Skin of body (tissue), 3 donors: ENCODE measurements at places on chromosomes 12 and 14. TPM values are rescaled to one million over a fixed set of nuclear protein-coding genes. Genes with fewer than 3 reads are reported as not detected.

GRCh38 chr14:99857551-99857950 lies 64.3 kb downstream of the EML1 start:
- DNase-seq: no peak

DNA sequence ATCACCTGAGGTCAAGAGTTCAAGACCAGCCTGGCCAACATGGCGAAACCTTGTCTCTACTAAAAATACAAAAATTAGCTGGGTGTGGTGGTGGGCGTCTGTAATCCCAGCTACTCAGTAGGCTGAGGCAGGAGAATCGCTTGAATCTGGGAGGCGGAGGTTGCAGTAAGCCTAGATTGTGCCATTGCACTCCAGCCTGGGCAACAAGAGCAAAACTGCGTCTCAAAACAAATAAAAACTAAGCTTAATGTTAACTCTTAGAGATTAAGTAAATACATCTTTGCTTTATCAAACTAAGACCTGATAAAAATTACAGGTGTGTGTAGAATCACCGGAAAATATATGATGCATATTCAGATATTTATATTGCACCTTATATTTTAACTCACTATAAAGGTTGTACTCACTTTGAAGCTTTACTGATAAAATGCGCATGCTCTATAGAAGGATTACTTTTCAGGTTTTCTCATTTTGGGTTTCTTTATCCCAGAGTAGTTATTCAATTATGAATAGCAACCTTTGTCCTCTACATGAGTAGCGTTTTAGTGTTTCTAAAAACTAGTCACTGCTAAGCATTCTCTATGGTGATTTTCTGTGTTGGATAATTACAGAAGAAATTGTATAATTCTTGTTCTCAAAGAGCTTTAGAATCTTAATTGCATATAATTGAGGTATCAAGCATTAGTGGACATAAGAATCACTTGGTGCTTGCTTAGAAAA lies 9.4 kb downstream of the ARID4A start:
- no peak for DNase-seq

MANSC4 gene
- total RNA-seq: not detected

- DNase-seq: no peak
These were observed 16.6 kb downstream of the SSTR1 start for GRCh38 chr14:38224338-38224737.

DNA sequence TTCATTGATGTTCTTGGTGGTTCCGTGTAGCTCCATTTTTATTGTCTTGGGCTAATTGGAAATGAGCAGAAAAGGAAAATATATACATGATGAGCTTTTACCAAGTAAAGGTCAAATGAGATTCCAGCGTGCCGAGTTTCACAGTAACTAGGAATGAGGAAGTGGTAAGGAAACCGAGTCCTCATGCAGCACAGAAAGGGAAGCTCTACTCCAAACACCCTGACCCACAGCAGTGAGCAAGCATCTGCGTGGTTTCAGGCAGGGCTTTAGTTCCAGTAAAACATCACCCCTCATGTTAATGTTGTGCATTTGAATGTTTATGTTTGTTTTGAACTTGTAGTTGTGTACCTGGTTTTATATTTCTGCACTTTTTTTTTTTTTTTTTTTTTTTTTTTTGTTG lies 208.0 kb downstream of the SLC41A2 start:
- DNase-seq: no peak
